Activated CD8-positive, alpha-beta memory T cell treated with anti-CD3 and anti-CD28 coated beads for 4 hours (primary cell): ENCODE measurements at places on chromosomes 3 and 15.

GRCh38 chr3:137420198-137420995 lies 343.7 kb upstream of the SOX14 start:
- DNase-seq: no peak

DNA sequence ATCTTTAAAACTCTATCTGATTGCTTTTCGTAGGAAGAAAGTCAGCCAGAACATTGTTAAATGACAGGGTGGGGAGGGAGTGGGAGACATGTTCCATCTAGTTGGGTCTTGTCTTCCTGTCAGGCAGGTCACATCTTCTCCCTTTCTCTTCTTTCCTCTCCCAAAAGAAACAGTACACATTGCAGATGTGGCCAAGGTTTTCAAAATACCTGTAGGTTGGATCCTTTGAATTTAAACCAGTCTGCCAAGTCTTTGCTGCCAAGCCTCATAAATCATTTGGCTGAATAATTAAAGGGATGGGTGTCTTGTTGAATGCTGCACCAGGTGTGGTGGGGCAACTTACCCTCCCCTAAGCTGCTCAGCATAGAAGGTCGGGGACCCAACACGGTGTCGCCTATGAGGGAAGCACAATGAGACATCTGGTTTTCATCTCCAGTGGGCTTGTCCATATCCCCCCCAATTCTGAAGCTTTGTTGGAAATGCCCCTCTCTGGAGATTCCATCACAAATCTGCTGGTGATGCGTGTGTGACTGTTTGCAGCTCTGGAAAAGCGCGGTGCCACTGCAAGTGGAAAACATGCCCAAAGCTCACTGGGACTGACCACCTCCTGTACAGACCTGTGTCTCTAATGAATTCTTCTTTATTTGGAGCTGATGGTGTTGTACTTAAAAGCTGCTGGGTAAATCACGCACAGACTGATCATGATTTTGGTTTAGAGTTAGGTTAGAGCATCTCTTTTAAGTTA lies 112.6 kb downstream of the FILIP1L start:
- DNase-seq: no peak

- no peak for DNase-seq
Measured at GRCh38 chr15:94579286-94579685, 347.9 kb downstream of the MCTP2 start.

GRCh38 chr3:8581373-8581772 lies 63.2 kb downstream of the SSUH2 start:
- DNase-seq: no peak

GRCh38 chr3:18527691-18528090 lies 102.6 kb upstream of the SATB1 start:
- no peak for DNase-seq

DNA sequence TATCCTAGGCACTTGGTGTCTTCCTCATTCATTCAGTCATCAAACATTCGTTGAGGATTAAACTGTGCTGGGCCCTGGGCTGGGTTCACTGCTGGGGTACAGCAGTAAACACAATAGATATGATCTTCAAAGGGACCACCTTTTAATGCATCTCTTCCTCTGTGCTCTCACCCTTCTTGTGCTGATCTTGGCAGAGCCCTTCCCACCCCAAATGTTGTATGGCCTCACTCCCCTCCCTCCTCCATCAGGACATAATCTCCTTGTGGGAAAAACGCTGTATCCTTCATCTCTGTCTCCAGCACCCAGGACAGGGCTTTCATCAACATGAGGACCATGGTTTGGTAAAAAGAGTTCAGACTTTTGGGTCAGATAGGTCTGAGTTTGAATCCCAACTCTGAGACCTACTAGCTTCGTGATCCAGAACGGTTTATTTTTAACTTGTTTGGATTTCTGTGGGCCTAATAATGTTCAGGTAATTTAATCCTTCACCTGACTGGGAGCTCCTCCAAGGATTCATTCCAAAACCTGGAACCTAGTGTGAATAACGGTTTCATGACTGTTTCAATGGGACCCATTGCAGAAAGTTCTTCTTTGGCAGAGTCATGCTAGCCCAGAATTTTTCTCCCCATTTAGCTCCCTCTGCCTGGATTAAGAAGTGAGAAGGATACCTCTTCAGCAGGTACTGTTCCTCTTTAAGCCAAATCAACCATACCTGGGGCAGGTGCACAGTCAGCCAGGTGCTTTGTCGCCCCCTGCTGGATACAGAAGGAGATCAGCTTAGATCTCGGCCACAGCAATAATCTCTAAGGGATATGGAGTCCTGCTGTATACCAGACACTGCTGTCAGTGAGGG lies 5.2 kb upstream of the WNT7A start:
- DNase-seq: peak; percentile 41

GRCh38 chr3:46998121-46998851 lies 18.8 kb downstream of the NBEAL2 start:
- peak; percentile 53 for DNase-seq

- no peak for DNase-seq
Measured at GRCh38 chr3:10515396-10515795, 10.0 kb upstream of the ATP2B2 start.

DNA sequence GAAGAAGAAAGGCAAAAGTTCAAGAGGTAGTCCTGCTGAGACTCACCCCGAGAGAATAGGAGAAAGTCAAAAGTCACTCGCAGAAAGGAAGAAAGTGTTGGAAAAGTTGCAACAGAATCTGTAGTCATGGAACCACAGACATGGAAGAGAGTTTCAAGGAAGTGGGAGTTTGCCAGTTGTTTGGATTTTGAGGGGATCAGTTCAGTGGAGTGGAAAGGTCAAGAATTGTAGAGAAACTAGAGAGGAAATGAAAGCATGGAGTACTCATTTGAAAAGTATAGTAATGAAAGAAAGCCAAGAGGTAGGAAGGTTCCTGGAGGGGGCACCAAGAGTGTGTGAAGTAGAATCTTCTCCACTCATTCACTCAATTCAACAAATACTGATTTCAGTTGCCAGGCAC lies 34.7 kb downstream of the SPTSSB start:
- DNase-seq: no peak

DNA sequence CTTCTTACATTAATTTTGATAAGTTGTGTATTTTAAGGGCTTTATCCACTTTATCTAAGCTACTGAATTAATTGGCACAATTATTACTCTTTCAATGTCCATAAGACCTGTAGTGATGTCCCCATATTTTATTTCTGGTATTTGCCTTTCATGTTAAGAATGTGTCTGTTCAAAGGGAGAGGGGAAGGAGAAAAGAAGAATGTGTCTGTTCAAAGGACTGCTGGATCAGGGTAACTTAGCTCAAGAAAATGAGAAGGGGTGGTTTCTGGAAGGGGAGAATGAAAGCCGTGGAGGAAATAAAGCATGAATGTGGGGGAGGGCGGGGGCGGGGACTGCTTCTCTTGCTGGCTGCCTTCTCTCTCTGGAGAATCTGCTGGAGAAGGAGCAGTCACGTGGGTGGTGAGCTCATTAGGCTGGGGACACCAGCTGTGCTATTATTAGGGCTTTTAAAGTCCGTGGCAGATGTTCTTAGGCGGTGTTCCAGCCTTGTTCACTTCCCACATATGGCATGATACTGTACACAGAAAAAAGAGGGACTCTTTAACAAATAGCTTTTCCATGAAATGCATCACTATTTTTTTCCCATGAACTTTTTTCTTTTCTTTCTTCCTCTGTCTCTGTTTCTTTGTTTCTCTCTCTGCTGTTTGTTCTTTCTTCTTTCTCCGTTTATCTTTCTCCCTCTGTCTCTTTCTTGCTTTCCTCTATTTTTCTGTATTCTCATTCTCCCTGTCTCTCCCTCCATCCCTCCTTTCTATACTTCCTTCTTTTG lies 63.7 kb upstream of the ULK4 start:
- DNase-seq: no peak

- no peak for DNase-seq
Measured at GRCh38 chr3:170465955-170466354, 47.3 kb downstream of the CLDN11 start.

GRCh38 chr3:140397847-140398246 lies 280.0 kb upstream of the TRIM42 start:
- no peak for DNase-seq

DNA sequence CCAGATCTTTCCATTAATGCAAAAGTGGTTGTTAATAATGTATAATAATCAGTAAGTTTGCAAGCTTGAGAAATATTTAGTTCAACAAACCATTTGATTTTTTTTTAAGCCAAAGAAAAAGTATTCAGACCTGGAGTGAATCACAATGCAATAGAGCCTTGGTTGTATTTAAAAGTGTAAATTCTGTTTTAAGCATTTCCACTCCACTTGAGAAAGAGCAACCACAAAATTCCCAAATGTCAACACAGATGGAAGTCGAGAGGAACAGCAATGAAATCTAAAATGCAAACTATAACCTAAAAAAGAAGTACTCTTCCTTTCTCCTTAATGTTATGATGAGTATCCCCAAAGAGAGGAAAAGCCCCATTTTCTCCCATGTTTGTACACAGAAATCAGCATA lies 20.2 kb downstream of the GBE1 start:
- DNase-seq: no peak

DNA sequence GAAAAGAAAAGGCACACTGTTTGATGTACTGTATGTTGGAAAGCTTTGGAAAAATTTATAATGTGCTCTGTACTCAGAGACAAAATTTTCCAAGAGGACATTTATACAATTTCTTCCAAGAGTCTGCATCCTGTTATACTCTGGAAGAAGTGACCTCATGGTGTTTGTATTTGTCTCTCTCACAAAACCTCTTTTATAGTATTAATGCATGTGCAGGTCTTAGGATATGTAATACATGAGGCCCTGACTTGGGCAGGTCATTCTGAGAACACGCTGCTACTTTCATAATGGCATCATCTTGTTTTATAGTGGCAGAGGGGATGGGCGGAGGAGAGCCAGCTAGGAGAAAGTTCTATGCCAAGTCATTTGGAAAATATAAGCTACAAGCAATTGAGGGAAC lies 72.0 kb upstream of the P3H2 start:
- no peak for DNase-seq
